ENCODE measurements at places on chromosomes 3 and 15. TPM values are rescaled to one million over a fixed set of nuclear protein-coding genes. Genes with fewer than 3 reads are reported as not detected.

GXYLT2 gene
- 7.4 TPM for total RNA-seq

LMAN1L gene
- total RNA-seq = not detected

- DNase-seq = no peak
- no peaks in the 10 kb centered on the region for H3K36me3 ChIP-seq
- H3K27ac ChIP-seq = no peak overlapping the region
Measured at GRCh38 chr3:23067116-23067515, 136.0 kb upstream of the UBE2E2 start.

- peaks cover 9% of the 10 kb centered on the region for H3K4me1 ChIP-seq
- H3K27me3 ChIP-seq = no peaks in the 10 kb centered on the region
- H3K36me3 ChIP-seq = no peaks in the 10 kb centered on the region
- no peak overlapping the region for H3K27ac ChIP-seq
Measured at GRCh38 chr15:82852941-82853561, 43.6 kb downstream of the WHAMM start.

GRCh38 chr3:3066378-3066777 lies 43.8 kb downstream of the IL5RA start:
- no peak overlapping the region for H3K4me3 ChIP-seq
- DNase-seq = no peak
- no peak overlapping the region for H3K27ac ChIP-seq
- no peaks in the 10 kb centered on the region for H3K27me3 ChIP-seq
- H3K36me3 ChIP-seq = no peaks in the 10 kb centered on the region

GRCh38 chr3:50630394-50630793 lies 13.4 kb downstream of the MAPKAPK3 start:
- no peaks in the 10 kb centered on the region for H3K27me3 ChIP-seq
- no peaks in the 10 kb centered on the region for H3K4me1 ChIP-seq
- no peak for DNase-seq
- no peak overlapping the region for H3K4me3 ChIP-seq
- H3K27ac ChIP-seq = no peak overlapping the region
- no peaks in the 10 kb centered on the region for H3K36me3 ChIP-seq

- H3K36me3 ChIP-seq = peaks cover 3% of the 10 kb centered on the region
- H3K4me1 ChIP-seq = no peaks in the 10 kb centered on the region
- no peaks in the 10 kb centered on the region for H3K27me3 ChIP-seq
- H3K4me3 ChIP-seq = no peak overlapping the region
- H3K27ac ChIP-seq = no peak overlapping the region
Measured at GRCh38 chr15:67873777-67874176, 33.9 kb upstream of the RNU6-1 start.

DNA sequence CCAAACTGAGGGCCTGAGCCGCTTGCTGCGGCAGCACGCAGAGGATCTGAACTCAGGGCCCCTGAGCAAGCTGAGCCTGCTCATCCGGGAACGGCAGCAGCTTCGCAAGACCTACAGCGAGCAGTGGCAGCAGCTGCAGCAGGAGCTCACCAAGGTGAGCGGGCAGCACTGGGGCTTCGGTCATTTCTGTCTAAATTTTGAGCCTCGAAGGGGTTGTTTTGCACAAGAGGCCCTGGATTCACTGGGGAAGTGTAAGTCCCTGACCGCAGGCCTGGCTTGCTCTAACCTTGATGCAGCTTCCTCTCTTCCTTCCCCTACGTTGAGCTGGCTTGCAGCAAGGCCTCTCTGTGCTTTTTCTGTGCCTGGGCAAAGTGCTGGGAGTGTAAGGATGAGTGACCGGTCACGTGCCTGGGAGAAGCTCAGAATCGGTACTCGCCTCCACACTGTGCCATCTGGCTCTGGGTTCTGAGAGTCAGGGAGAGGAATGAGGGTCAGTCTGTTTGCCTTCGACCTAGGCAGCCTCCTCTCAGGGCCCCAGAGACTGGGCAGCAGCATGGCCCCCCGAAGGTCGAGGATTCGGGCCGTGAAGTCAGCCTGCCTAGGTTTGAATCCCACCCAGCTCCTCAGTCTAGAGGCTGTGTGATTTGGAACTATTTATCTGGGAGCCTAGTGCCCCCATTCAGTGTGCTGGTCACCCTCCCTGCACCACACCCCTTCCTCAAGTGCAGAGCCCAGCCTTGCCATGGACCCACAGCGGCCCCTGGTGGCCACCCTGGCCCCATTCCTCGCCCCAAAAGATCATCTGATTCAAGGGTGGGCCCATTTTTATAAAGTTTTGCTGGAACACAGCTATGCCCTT lies 1.4 kb downstream of the FES start:
- H3K36me3 ChIP-seq = no peaks in the 10 kb centered on the region
- H3K27ac ChIP-seq = no peak overlapping the region
- H3K4me3 ChIP-seq = peak overlapping the region; percentile 58
- H3K4me1 ChIP-seq = peaks cover 4% of the 10 kb centered on the region

GRCh38 chr3:122167630-122168029 lies 15.8 kb upstream of the CASR start:
- peaks cover 3% of the 10 kb centered on the region for H3K27me3 ChIP-seq
- no peak overlapping the region for H3K4me3 ChIP-seq
- H3K36me3 ChIP-seq = no peaks in the 10 kb centered on the region
- no peaks in the 10 kb centered on the region for H3K4me1 ChIP-seq
- H3K27ac ChIP-seq = no peak overlapping the region

DNA sequence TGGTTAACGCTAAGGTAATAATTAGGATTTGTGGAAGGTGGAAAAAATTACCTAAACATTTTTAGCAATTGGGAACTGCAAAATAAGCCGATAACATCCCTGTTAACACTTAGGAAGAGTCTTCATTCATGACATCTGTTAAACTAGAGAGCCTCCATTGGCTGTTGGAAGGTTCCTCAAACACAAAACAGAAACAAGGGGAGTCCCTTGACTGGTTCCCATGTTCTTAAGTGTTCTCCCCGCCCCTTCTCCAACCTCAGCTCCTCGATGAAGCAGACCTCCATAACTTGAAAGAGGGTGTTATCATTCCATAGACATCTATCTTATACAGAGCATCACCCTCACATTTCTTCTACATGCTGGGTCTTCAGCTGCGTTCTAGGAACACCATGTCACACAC lies 2.5 kb downstream of the SLC22A13 start:
- no peak for DNase-seq
- H3K4me1 ChIP-seq = peaks cover 7% of the 10 kb centered on the region
- H3K4me3 ChIP-seq = no peak overlapping the region

- no peak overlapping the region for H3K4me3 ChIP-seq
- H3K4me1 ChIP-seq = peaks cover 24% of the 10 kb centered on the region
- H3K27ac ChIP-seq = no peak overlapping the region
- H3K36me3 ChIP-seq = peaks cover 2% of the 10 kb centered on the region
Measured at GRCh38 chr3:64382153-64382552, 156.9 kb upstream of the PRICKLE2 start.

DNA sequence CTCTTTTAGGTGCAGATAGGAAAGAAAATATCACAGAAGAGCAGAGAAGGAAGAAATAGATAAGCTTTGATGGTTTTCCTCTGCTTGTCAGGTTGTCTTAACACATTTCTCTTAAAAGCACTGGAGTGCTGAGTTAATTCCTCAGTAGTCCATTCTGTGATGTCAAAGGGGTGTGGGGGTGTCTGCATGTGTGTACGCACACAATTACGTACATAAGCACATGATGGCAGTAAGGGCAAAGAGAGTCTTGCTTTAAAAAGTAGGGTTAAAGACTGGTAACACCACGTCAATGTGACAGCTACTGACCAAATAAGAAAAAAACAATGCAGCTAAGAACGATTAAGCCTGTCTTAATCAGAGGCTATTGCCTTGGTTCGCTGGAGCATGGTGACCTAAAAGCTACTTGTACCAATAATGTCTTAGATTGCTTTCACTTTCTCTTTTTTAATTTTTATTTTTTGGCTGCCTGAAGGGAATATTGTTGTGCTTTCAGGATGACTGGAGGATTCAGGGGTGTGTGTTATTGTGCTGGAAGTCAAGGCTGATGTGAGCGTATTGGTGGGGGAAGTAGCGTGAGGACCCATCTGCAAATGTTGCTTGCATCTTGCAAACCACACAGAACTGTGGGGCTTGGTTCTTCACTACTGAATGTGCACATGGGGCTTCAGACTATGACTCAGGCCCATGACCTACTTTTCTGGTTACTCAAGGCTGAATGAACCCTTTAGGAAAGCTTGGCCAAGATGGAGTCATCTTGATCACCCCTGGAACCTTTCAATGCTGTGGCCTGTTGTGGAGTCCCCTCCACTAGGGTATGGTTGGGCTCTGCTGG lies 417.8 kb upstream of the TPM1 start:
- H3K27me3 ChIP-seq = no peaks in the 10 kb centered on the region
- no peaks in the 10 kb centered on the region for H3K36me3 ChIP-seq
- no peak overlapping the region for H3K4me3 ChIP-seq

DNA sequence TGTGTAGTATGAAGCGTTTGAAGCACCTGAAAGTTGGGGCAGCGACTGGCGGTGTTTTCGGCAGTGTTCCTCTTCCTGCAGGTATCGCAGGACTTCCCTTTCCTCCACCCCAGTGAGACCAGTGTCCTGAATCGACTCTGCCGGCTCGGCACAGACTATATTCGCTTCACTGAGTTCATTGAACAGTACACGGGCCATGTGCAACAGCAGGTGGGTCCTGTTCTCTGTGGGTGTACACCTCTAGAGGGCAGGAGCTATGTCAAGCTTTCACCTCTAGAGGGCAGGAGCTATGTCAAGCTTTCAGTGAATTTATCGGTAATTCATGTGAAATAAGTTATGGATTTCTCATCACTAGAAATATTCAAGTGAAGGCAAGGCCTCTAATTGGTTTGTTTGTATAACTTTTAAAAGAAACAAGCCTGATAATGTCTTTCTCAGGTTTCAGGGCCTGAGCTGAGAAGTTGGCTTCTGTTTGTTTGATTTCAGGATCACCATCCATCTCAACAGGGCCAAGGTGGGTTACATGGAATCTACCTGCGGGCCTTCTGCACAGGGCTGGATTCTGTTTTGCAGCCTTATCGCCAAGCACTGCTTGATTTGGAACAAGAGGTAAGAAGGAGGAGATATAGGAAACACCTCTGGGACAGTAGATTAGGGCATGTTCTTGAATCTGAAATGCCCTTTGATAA lies 5.3 kb downstream of the TUBGCP4 start:
- H3K27me3 ChIP-seq = no peaks in the 10 kb centered on the region
- no peak overlapping the region for H3K4me3 ChIP-seq
- H3K27ac ChIP-seq = no peak overlapping the region
- H3K4me1 ChIP-seq = peaks cover 9% of the 10 kb centered on the region
- H3K36me3 ChIP-seq = peaks cover 25% of the 10 kb centered on the region
- DNase-seq = peak; percentile 12
